ENCODE measurements at places on chromosomes 5 and 9.

GRCh38 chr5:14483504-14484157, 98.0 kb upstream of the OTULINL start:
- no peak for DNase-seq

DNA sequence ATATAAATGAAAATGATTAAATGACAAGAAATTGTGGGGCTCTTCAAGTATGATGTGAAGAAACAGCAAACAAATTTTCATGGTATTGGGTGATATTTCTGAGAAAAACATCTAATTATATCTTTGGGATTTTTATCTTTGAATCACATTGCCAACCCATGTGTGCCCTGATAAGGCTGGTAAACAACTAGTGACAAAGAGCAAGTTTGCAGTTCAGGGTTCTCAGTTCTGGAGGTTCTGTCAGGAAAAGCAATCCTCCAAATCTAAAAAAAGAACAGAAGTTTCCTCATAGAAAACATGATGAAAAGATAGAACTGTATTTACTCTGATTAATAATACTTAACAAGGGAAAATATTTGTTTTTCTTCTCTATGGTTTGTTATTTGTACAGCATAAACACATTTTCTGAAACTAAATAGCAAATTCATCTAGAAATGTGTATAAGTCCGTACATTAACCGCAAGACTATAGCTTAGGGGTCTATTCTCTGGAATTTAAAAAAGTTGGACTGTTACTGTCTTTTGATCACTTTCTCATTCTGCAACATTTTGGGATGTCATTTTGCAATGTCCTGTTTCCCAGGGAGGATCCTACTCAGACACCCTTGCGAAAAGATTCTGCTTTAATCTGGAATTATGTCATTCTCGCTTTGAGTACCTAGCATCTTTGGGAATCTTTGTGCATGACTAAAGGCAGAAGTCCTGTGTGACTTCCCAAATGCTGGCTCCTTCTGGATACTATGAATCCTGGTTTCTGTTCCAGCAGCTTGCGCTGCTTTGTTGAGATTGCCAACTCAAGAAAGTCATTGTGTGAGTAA, 308.5 kb downstream of the ADGRV1 start:
- DNase-seq, result no peak

GRCh38 chr9:77019926-77020412, 514 bp downstream of the FOXB2 start:
- DNase-seq, result no peak

- no peak for DNase-seq
These were observed 27.0 kb upstream of the SLC6A3 start for GRCh38 chr5:1471997-1472963.

GRCh38 chr9:79610019-79610631, 38.4 kb downstream of the TLE4 start:
- DNase-seq, result no peak

DNA sequence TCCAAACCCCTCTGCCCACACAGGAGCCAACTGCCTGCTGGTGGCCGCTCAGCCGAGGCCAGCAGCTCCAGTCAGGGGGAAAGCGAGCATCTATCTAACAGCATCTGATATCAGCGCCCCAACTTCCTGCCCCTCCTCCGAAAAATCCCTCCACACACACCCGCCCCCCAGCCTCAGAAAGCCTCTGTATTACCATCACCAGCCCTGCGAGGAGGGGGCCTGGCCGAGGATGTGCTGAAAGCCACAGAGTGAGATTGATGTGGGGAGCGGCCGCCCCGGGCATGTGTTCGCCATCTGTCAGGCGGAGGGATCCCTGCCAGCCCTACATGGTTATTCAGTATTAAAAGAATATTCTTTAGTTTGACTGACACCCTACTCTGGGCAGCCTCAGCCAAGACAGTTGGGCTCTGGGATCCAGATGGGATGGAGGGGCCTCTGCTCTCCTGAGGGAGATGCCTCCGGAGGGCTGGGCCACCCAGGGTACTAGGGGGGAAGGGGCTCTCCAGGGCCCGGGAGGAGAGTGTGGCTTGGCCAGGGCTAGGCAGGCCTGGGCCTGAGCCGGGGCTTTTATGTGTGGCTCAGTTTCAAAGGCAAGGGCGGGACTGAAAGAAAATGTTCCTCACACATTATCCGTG, 98.0 kb downstream of the HSD17B3 start:
- no peak for DNase-seq

DNA sequence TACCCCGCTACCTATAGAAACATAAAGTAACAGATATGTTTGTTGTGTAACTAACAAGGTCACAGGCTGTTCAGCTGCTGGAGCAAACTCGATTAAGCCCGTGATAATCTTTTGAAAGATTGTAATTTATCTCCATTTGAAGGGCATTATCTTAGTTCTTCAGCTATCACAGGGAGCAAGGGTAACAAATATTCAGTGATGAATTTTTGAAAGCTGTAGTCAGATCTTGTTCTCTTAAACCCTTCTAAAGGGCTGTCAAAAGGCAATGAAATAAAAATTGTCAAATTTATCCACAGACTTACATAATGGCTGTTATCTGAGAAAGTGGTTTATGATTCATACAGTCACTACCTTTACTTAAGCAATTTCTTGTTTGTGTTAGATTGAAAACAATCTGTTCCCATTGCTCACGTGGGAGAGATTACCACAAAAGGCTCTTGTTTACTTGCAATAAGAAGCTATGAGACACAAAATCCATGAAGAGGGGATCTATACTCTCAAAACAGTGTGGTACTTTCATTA, 78.3 kb upstream of the ZNF608 start:
- DNase-seq, result no peak
